ENCODE measurements at places on chromosomes 1 and 21.

- no peak for DNase-seq
Observed at GRCh38 chr1:235050911-235051360, 77.7 kb downstream of the TOMM20 start.

DNA sequence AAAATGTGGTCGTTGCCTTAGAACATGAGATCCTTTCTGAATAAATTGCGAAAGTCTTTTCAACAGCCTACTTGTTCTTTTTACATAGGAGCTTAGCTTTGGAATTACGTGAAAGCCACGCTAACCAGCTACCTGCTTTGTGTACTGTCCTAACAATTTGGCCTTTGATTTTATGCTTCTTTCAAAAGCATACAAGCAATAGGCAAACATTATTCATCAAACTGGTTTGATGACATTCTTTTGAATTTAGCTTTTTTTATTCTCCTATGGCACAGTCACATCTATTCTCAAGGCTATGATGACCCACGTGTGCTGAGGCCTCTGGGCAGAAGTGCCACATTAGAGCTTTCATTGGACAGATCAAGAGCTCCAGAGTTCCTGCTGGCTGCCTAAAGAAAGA lies 178.0 kb upstream of the DPT start:
- DNase-seq, result no peak

GRCh38 chr1:203040513-203041275 lies 14.4 kb downstream of the PPFIA4 start:
- DNase-seq, result no peak

DNA sequence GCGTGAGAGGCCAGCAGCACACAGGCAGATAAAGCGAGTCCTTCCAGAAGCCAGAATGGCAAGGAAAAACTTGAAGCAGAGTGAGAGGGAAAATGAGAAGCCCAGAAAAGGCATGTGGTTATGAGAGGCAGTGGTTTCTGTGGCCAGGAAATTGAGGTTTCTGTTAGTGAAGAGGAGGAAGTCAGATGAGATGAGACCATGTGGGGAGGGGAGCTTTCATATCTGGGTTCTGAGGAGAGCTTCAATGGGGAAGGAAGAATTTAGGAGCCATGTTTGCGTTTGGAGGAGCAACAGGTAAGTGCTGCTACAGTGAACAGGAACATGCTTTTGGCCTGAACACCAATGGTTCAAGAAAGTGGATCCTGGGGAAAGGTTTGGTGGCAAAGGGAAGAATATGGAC lies 6.1 kb upstream of the CD1A start:
- no peak for DNase-seq

- DNase-seq, result peak; percentile 9
Observed at GRCh38 chr1:225813214-225813964, 3.5 kb downstream of the EPHX1 start.

DNA sequence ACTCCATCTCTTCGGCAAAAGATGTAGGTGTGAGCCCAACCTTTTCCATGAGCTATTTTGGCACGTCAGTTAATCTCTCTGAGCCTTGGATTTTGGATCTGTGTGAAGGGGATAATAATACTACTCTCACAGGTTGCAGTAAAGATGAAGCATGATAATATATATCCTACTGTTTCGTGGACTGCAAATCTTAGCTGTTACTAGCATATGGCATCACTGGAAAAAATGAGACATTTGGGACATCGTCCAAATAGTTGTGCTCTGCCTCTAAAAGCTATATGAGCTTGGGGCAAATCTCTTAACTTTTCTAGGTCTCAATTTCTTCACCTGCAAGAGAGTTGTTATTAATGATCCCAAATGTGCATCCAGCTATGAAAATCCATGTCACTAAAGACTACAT lies 147.4 kb upstream of the ZRANB2 start:
- no peak for DNase-seq

DNA sequence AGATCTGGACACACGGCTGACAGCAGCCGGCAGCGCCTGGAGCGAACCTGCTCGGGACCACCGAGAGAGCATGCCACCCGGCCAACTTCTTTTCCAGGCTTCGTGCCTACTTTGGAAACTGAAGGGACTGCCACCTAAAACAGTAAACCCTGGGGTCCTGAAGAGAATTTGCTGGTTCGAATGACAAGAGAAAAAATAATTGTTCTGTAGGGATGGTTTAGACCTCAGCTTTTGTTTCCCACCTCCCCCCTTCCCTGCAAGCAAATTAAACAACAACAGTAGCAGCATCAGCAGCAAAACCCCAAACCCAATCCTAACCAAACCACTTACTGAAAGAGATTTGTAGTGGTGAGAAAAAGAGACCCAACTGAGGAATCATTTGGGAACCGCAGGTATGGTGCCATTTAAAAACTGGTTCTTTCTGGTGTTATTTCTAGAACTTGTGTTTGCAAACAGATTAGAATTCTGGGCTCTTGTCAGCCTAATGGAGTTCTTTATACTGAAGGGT lies 105.6 kb downstream of the LEPR start:
- no peak for DNase-seq

DNA sequence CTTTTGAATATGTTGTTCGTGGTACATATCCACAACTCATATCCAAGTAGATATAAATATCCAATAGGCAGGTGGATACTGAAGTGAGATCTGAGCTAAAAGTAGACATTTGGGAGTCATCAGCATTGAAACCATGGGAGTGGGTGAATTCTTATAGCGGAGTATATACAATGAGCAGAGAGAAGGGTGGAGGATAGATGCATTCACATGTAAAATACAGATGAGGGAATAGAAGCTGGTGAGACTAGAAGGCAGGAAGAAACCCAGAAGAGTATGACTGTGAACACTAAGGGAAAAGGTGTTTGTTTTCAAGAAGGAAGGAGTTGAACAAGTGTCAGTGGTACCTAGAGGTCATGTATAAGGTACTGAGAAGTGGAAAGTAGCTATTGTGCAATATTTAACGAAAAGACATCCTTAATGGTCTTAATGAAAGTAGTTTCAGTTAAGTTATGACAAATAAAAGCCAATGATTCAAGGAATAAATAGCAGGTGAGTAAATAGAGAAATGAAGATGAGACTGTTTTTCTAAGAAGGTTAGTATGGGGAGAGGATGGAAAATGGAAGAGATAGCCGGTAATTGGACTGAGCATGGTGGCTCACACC lies 181.6 kb upstream of the CACYBP start:
- DNase-seq, result no peak

DNA sequence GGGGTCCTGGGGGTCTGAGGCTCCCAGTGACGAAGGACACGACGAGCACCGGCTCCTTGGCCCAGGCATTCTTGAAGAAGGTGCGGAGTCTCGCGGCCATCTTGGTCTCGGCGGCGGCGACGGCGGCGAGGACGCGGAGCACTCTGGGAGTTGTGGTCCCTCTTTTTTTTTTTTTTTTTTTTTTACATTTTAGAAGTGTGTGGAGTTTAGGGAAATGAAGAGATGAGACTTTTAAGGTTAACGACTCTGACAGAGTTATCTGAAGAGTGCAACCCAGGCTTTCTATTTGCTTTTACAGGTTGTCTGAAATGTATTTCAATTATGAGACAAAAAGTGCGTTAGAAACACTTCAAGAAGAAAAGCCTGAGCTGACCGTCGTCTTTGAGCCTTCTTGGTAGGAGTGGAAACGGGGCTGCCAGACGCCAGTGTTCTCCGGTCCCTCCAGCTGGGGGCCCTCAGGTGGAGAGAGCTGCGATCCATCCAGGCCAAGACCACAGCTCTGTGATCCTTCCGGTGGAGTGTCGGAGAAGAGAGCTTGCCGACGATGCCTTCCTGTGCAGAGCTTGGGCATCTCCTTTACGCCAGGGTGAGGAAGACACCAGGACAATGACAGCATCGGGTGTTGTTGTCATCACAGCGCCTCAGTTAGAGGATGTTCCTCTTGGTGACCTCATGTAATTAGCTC lies 9.7 kb downstream of the OR2B11 start:
- DNase-seq, result peak; percentile 45

- no peak for DNase-seq
Observed at GRCh38 chr21:46452710-46453109, 6.0 kb upstream of the DIP2A start.

DNA sequence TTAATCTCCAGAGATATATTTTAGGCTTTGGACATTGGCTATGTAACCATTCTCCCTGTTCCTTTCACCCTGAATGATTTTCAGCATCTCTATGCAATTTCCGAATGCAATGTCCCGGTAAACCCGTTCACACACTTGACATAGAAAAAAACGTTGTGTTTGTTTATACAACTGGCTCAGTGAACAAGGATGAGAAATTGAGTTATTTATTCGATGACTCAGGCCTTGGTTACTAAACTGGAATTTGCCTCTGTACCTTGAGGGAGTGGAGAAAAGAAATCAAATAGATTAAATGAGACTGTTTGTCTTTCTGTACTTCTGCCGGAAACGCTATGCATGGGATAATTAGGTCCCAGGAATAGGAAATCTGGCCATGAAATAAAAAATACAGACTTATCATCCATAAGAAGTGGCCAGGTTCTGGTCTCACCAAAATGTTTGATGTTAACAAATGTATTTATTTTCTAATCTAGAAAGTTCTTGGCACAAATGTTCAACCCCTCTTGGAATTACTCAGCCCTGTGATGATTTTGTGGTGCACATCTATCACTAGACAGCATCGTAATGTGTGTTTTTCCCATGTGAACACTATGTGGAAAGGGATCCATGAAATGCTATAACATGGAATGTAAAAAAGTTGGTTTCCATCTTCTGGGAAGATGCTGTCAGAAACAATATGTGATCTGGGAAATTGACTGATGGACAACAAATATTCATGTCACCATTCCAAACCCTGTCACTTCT lies 253.9 kb downstream of the DUSP10 start:
- DNase-seq, result no peak

- DNase-seq, result peak; percentile 31
Observed at GRCh38 chr1:45669859-45670655, 16.3 kb downstream of the GPBP1L1 start.

DNA sequence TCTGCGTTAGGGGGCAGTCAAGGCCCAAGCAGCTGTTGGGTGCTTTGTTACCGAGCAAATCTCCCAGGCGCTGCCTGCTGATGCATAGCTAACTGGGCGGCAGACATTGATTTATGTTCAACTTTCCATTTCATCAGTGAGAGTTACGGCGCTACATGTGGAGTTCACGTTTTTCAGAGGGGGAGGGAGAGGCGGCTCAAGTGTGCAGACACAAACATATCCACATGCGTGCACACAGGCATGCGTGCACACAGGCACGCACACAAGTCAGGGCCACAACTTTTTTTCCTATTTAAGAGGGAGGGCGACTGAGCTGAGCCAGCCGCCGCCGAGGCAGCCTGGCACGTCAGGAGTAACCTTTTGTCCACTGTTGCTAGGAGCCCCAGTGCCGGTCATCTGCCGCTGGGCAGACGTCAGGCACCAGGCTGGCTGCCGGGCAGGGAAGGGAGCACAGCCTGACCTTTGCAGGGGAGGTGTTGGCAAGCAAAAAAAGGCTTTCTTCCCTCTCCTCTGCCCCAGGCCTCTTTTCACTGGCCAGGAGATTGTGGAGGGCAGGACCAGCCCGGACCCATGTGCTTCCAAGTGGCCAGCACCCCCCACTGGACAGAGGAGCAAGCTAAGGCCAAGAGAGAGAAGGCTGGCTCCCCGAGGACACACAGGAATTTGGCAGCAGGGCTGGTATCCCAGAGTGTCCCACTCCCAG lies 73.3 kb downstream of the MRPL37 start:
- peak; percentile 68 for DNase-seq

- DNase-seq, result no peak
Observed at GRCh38 chr1:187960125-187960638, 1131.4 kb downstream of the PLA2G4A start.

GRCh38 chr1:169595764-169596711 lies 9.8 kb upstream of the F5 start:
- DNase-seq, result no peak

DNA sequence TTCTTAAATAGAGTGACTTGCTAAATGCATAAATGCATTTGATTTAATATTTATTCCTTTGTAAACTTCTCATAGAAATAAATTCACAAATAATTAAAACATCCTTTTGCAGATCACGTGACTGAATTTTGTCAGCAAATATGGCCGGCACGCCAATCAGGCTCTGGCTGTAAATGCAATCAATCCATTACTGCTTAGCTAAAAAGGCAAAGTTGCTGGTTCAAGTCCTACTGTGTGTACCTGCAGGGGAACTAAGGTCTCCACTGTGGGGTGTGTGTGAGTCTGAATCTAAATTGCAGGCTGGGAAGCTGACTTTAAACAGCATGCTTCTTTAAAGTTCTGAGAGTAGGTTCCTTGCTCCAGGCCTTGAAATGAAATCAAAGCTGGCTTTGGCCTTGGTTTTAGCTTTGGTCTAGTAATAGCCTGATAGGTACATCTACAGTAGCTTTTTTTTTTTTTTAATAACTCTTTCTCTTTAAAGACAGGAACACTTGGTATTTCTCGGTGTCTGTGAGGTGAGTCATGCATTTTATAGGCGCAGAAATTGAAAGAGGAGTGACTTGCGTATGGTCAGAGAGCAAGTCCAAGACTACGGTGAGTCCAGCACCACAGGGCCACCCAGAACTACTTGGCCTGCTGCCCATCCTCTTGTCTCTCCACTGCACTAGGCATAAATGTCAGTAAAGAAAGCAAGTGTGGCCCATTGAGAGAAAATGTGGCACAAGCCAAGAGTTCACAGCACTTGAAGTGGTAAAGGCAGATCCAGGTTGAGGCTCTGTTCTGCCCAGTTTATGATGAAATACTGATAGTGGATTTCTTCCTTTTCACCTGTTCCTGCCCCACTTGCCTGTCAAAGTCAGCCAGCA lies 36.2 kb upstream of the LYST start:
- DNase-seq, result no peak

- DNase-seq, result no peak
Observed at GRCh38 chr1:28803051-28803450, 8.9 kb upstream of the OPRD1 start.

DNA sequence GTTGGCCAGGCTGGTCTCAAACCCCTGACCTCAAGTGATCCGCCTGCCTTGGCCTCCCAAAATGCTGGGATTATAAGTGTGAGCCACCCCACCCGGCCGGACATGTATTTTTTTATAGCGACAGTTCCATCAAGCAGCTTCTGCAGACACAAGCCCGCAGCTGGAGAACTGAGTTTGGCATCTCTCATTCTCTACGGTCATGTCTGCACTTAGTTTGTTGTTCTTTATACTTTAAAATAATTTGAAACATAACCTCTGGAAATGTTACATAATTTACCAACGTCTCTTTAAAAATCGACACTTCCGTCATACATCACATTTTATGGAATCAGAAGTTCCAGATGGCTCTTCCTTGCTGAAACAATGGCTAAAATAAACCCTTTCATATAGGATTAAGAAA lies 183.6 kb downstream of the DYRK1A start:
- DNase-seq, result no peak

DNA sequence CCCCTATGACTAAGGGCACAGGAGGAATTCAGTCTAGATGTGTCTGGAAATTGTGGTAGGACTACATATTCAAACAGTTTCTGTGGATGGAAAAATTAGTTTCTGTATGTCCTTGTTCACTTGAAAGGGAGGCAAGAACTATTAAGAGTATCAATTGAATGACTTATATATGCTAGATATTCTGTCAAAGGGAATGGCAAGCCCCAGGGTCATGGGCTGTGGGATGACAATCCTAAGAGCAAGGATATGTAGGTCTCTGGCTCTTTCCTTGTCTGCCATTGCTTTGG lies 383.5 kb upstream of the B3GALT2 start:
- DNase-seq, result no peak
